ENCODE measurements at places on chromosomes 16 and 17.

DNA sequence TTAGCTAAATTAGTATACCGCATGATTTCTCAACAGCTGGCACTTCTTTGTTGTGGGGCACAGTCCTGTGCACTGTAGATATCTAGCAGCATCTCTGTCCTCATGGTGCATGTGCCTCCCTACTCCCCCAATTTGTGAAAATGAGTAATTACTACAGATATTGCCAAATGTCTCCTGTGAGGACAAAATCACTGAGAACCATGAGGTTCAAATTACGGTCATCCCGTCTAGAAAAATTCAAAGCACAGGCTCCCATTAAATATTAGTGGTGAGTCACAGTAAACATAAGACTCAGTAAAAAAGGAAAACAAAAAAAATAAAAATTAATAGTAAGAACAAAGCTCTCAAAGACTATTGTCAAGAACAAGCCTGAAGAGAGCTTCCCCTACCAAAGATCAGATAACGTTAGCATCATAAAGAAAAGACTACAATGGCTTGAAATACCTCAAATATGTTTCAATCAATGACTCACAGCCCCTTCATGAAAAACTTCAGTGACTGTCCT is 57.8 kb downstream of the STH start:
- no peak for DNase-seq

GRCh38 chr16:2042986-2043666 is 4.5 kb downstream of the NTHL1 start:
- DNase-seq: no peak

- no peak for DNase-seq
Measured at GRCh38 chr16:23182679-23183542, at the start of gene SCNN1G. SCNN1G (plus strand) TSS chr16:23182745; CDS start chr16:23186272, 3,527 bp downstream.

- DNase-seq: no peak
Measured at GRCh38 chr17:72413077-72414031, 292.5 kb downstream of the SOX9 start.

DNA sequence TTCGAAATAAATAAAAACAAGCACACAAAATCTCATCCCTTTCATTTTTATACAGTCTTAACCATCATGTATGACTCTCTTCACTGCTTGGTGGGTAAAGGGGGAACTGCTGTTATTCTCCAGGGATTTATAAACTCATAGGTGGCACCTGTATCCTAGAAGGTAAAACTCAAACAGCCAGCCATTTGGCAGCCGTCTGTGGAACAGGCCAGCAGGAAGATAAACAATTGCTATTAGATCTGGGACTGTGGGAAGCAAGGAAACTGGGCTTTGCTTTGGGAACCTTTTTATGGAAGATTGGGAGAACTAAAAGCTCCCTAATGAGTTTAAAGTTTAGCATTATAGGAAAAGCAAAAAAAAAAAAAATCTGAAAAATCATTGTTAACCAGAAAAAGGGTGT is 126.0 kb downstream of the TANGO6 start:
- no peak for DNase-seq

DNA sequence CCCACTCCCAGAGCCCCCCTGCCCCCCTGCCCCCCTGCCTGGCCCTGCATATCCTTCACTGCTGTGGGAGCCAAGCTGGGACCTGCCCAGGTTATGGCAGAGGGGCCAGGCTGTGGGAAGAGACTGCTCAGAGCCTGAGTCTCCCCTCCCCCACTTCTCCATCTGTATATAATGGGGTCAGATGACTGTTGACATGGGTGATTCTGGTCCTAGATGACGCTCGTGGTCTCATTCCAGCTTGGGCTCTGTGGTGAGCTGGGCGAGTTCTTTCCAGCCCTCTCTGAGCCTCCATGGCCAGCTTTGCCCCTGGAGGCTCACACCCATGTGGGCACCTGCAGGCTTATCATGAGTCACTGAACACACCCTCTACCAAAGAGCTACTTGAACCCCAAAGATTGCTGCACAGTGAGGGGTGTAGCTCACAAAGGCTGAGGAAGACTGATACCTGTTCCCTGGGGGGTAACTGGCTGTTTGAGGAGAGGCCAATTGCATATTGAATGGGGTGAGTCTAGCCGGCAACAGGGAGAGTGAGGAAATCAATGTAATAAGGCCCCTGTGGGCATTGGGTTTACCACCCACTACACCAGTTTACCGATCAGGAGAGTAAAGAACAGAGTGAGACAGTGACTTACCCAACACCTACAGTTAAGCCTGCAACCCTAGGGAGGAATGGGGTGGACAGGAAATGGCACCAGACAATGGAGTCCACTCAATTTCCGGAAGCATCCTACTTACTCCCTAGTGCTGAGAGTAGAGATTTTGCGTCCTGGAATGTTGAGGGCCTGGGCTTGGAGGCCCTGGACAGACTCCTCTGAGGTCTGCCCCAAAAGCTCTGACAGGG is 4.2 kb upstream of the SREBF1 start:
- no peak for DNase-seq

GRCh38 chr17:56011406-56012131 is 141.7 kb upstream of the ANKFN1 start:
- no peak for DNase-seq

DNA sequence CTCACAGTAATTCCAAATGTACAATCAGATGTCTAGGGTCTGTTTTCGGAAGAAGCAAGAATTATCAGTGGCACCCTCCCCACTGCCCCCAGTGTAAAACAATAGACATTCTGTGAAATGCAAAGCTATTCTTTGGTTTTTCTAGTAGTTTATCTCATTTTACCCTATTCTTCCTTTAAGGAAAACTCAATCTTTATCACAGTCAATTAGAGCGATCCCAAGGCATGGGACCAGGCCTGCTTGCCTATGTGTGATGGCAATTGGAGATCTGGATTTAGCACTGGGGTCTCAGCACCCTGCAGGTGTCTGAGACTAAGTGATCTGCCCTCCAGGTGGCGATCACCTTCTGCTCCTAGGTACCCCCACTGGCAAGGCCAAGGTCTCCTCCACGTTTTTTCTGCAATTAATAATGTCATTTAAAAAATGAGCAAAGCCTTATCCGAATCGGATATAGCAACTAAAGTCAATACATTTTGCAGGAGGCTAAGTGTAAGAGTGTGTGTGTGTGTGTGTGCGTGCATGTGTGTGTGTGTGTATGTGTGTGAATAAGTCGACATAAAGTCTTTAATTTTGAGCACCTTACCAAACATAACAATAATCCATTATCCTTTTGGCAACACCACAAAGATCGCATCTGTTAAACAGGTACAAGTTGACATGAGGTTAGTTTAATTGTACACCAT is 59.7 kb downstream of the HLF start:
- DNase-seq: peak; percentile 22

DNA sequence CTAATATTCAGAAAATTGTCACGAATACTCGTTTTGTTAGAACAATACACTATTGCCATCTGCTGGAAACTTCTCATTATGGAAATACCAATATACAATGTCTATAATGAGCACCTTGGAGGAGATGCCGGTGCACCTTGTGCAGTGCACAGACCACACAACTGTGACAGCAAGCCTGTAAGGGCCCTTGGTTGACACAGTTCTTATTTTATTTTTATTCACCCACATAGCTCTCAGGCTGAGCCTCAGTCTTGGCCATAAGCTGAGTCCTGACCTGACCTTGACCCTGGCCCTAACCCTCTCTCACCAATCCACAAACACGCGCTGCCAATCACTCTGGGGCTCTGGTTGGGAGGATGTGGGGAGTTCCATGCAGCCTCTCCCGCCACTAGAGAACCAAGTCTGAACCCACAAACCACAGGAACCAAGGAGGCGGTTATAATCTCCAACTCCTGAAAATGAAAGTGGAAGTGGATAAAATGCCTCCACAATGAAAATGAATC is 7.6 kb downstream of the AIPL1 start:
- DNase-seq: peak; percentile 60

DNA sequence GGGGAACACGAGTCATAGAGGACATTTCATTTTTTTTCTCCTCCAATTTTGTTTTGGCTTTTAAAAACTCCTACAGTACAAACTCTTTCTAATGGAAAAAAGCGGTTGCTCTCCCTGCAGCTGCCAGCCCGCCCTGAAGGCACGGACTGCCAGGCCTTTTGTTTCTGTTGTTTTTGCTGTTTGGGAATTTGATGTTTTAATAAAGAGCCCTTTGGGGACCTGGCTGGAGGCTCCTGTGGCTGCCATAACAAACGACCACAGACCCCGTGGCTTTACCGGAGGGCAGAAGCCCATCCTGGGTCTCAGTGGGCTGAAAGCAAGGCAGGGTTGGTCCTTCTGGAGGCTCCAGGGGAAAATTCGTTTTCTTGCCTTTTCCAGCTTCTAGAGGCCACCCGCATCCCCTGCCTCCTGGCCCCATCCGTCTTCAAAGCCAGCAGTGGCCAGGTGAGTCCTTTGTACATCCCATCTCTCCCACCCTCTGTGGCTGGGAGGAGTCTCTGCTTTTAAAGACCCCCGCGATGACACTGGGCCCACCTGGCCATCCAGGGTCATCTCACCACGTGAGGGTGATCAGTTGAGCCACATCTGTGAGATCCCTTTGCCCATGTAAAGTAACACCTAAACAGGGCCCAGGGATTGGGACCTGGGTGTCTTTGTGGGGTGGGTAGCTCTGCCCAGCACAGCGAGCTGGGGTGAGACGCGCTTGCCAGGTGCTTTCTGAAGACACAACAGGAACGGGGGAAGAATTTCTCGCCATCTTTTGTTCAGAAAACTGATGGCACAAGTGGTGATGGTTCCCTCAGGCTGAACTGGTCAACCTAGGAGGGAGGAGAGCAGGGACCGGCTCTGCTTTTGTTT is 113.9 kb downstream of the BANP start:
- DNase-seq: no peak

GRCh38 chr17:44283344-44284023 is 15.5 kb upstream of the SLC4A1 start:
- no peak for DNase-seq

GRCh38 chr17:58353389-58353825 is 1.4 kb upstream of the SUPT4H1 start:
- no peak for DNase-seq

GRCh38 chr17:38325221-38325851 is 18.4 kb downstream of the GPR179 start:
- no peak for DNase-seq

DNA sequence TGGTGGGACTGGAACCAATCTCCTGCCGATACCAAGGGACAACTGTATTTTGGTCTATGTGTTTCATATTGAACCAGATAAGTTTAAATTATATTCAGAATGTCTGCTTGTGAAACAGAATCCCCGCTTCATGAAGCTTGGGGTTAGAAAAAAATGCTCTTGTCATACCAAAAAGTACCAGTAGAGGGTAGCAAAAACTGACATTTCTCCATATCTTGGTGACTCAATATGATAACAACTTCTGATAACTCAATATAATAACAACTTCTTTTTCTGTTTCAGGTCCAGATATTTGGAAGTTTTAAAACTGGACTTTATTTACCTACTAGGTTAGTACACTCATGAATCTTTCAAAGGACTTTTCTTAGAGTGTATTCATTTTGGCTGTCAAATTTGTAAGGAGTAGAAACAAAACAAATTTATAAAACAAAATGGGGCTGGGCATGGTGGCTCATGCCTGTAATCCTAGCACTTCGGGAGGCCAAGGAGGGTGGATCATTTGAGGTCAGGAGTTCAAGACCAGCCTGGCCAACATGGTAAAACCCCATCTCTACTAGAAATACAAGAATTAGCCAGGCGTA is 52.3 kb upstream of the ADCY7 start:
- peak; percentile 73 for DNase-seq

GRCh38 chr17:72858826-72859495 is 233.5 kb downstream of the SLC39A11 start:
- no peak for DNase-seq

GRCh38 chr17:58382872-58383242 is 30.9 kb upstream of the SUPT4H1 start:
- DNase-seq: no peak

- DNase-seq: no peak
Measured at GRCh38 chr17:5033352-5034015, 1.7 kb downstream of the SLC52A1 start.

- DNase-seq: no peak
Measured at GRCh38 chr17:65900216-65900615, 291.7 kb downstream of the CEP112 start.

DNA sequence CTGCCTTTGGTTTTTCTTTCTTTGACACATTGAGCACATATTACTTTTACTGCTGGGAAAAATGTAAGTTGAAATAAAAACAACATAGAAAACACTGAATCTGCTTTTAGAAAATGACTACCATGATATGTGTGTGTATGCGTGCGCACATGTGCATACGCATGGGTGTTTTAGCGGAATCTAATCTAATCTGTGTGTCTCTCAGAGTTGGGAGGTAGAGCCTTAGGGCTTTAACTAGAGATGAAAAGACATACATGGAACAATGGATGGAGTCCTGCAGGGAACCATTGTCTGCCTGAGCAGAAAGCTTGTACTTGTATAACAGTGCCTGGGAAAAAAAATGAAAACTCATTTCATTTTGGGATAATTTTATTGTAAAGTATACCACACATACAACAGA is 12.4 kb downstream of the SLFN5 start:
- DNase-seq: no peak

- no peak for DNase-seq
Measured at GRCh38 chr16:85401917-85402766, 211.0 kb upstream of the GSE1 start.

- no peak for DNase-seq
Measured at GRCh38 chr17:28878981-28879380, 18.6 kb downstream of the FLOT2 start.

- peak; percentile 78 for DNase-seq
Measured at GRCh38 chr17:74457146-74457819, 9.2 kb upstream of the CD300A start.

DNA sequence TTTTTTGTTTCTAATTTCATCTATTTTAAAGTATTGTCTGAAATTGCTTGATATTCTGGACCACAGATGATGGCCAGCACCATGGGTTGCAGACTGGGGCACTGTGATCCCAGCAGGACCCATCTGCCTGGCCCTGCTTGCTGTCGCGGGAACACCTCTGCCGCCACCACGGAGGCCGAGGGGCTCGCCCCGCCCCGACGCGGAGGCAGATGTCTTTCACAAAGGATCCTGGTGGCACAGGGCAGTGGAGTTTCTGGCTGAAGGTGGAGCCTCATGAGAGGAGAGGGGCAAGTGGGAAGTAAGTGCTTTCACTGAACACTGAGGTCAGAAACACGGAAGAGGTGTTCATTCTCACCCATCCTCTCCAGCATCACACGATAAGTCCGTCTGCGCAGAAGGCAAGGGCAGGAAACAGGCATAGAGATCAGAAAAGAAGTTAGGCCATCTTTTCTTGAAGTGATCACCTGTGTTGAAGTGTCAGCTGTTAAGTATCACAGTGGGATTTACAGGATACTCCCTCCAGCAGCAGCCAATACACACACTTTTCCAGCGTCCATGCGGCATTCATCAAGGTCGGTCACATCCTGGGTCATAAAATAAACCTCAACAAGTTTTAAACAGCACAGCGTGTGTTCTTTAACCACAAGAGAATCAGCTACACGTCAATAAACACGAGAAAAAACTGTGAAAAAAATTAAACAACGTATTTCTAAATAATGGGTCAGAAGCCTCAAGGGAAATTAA is 194.5 kb downstream of the RPTOR start:
- no peak for DNase-seq

DNA sequence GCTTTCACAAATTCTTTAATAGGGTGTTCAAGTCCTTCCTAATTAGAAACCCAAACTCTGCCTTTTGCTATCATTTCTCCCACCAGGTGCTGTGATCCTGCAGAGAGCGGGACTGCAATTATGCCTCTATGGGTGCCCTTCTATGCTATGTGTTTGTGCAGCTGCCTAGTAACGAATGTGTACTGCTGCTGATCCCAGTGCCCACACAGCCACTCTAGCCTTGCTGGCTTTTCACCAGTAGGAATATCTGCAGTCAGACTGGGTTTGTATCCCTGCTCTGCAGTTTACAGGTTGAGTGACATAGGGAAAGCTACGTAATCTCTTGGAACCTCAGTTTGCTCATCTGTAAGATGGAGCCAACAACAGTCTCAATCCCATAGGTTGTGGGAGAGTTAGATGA is 179.6 kb upstream of the IRX3 start:
- no peak for DNase-seq

Data from CD4-positive, alpha-beta T cell treated with Interleukin-10 for 1 hour (primary cell).